Urothelium cell line (cell line): ENCODE measurements at places on chromosomes 6 and 20.

DNA sequence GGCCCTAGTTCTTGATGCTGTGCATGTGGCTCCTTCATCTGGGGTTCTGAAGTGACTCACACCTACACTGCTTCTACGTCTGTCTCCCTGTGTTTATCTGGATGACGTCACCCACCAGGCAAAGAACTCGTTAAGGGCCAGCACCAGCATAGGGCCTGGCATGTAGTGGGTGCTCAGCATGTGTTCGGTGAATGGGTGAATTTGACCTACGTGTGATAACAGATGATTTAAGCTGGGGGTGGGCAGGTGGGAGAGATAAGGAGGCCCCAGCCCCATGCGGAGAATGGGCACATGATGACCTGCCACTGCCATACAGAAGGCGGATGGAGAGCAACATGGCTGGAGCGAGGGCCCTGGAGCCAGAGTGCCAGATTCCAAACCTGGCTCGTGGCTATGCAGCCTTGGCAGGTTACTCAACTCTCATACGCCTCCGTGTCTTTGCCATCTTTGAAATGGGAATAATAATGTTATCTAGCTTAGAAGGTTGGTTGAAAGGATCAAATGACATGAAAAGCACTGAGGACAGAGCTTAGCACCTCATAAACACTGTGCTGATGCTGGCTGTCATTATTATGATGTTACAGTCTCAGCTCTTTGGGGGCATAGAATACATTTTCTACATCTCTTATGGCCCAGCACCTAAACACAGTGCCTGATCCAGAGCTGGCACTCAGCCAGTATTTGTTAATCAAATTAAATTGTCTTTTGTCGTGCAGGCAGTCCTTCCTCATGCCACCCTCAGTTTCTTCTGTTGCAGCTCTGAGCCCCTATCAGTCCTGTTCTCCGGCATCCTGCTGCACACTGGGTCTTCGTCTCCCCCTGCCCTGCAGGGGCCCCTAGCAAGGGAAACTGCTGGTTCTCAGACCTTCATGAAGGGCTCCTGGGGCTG is 39.6 kb downstream of the VEGFA start:
- peak; percentile 44 for DNase-seq

- no peak for DNase-seq
These were observed 271.7 kb downstream of the RFPL4B start for GRCh38 chr6:112618849-112619248.

DNA sequence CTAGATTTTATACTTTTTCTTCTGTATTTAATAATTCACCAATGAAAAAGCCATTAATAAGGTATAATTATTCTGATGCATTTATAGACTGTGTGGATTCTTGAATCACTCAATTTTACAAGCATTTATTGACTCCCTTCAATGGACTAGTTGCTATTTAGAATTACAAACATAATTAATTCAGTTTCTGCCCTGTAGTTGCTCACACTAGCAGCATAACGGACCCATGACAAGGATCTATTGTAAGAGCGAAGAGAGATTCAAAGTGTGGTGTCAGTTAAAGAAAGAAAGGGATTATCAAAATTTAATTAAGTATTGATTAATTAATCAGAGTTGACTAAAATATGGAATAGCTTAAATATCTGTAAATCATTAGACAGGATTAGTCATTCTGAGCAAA is 602.6 kb upstream of the PTCHD4 start:
- no peak for DNase-seq

DNA sequence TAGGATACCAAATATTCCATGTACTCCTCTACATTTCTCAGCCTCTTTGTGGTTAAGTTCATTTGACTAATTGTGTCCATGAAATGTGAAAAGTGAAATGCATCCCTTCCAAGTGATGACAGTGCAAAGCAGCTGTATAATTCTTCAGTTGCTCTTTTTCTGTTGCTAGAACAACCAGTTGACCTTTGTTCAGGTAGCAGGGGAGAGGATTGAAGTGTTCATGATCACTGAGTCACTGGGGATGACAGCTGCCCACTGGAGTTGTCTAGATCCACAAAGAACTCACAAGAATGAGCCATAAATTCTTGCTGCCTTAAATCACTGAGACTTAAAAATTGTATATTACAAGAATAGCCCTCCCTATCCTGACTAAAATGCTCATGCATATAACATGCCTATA is 254.6 kb downstream of the EPHA7 start:
- no peak for DNase-seq

GRCh38 chr6:165049362-165049761 is 260.0 kb downstream of the C6orf118 start:
- peak; percentile 39 for DNase-seq

DNA sequence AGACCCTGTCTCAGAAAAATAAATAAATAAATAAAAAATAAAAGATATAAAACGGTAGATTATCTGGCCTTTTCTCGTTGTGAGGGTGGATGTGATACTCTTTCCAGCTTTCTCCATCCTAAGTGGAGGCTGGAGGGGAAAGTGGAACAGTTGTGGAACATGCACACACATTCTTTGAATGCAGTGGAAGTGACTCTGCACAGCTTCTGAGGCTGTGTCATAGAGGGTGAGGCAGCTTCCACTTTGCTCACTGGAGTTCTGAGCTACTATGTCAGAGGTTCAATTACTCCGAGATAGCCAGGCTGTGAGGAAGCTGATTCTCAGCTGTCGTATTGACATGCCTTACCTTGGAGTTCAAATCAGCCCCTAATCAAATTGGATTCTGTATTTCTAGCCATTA is 82.2 kb downstream of the CHMP4B start:
- no peak for DNase-seq

DNA sequence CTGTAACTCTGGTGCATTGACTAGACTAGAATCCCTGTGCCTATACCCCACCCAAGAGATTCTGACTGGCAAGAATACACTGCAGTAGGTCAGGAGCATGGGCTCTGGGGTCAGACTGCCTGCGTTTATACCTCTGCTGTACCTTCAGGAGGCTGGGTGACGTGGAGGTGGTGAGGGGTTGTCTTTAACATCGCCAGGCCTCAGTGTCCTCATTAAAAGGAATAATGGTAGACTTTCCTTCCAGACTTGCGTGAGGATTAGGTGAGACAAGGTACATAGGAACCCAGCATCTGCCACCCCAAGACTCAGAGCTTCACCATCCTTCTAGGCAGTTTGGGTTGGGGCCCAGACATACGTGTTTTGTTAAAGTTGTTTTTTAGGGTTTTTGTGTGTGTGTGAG is 44.3 kb downstream of the TM9SF4 start:
- no peak for DNase-seq

GRCh38 chr6:156691018-156691417 is 86.2 kb upstream of the ARID1B start:
- DNase-seq, result no peak

DNA sequence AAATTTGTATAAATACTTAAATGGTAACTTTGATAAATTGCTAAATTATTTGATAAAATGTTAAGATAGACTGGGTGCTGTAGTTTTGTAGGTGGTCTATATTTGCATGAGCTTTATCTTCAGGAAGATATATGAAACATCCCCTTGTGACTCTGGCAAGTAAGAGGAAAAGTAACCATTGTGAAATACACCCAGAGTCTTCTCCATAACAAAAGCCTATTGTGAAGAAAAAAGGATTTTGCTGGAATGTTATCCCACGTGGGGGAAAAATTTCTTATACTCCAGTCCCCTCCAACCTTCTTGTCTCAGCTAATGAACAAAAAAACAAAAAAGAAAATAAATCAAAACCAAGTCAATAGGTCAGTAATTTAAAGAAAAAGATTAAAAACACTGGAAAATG is 600.7 kb downstream of the HDGFL1 start:
- no peak for DNase-seq

DNA sequence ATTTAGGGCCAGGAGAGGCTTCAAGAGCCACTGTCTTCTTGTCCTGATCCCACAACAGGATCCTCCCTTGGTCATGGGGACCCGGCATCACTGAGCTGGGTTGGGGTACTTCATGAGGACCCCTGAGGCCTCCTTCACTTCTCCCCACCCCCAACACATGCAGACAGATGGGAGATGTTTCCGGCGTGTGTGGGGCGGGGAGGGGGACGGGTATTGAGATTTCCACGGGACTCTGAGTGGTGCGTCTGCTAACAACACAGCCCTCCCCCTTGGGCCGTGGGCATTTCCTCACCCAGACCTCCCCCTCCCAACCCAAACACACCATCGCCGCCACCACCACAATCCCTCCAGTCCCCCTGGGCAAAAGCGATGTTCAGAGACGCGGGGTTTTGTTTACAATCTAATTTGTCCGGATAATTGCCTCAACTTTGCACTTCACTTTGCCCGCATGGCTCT is 906 bp upstream of the FOXP4 start:
- DNase-seq, result no peak

- DNase-seq, result no peak
These were observed 242.4 kb downstream of the NFATC2 start for GRCh38 chr20:51300104-51300503.

DNA sequence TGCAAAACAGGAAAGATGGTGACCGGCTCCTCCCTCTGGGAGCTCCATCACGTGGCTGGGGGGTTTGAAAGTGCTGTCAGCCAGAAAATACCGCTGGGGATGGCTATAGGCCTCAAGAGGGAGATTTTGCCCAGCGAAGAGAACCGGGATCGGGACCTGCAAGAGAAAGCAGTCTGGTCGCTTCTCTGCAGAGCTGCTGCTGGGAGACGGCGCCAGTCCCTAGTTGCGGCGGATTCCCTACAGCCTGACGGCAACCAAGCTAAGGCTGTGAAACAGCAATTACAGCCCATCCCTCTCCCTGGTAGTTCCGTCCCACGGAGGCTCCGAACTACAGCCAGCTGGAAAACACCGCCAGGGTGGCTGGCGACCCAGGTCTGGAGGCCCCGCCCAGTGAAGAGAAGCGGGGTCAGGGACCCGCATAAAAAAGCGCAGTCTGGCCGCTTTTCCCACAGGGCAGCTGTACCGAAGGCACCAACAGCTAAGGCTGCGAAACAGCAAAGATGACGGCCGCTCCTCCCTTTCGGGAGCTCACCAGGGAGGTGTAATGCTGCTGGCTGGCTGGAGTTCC is 238.1 kb upstream of the IRAK1BP1 start:
- peak; percentile 6 for DNase-seq

- no peak for DNase-seq
These were observed 214.8 kb upstream of the GRIK2 start for GRCh38 chr6:101178748-101179147.

GRCh38 chr6:112695001-112695400 is 347.9 kb downstream of the RFPL4B start:
- no peak for DNase-seq

DNA sequence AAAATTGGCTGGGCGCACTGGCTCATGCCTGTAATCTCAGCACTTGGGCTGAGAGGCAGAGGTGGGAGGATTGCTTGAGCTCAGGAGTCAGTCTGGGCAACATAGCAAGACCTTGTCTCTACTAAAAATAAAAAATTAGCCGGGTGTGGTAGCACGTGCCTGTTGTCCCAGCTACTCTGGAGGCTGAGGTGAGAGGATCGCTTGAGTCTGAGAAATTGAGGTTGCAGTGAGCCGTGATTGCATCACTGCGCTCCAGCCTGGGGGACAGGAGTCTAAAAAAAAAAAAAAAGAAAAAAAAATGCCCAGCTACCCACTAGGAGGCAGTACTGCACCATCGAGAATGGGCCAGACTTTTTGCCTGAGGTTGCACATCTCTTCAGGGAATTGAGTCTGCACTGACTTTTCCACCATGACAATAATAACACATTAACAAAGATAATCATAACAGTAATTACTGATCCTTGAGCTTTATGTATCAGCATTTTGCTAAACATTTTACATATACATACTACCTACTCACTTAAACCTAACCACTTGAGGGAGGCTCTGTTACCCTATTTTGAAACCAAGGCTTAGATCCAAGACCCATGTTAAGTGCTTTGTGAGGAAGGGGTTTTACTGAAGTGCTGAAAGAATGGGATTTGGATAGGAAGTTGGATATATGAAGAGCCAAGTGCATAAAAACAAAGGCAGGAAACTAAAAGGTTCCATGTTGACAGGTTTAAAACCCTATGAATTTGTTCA is 21.0 kb downstream of the SRSF3 start:
- DNase-seq, result peak; percentile 50
